ENCODE measurements at places on chromosomes 7 and 10.

GRCh38 chr7:13910805-13911551 lies 78.5 kb downstream of the ETV1 start:
- no peak for DNase-seq

- DNase-seq: no peak
These were observed 411.9 kb upstream of the KLF6 start for GRCh38 chr10:4196771-4197390.

DNA sequence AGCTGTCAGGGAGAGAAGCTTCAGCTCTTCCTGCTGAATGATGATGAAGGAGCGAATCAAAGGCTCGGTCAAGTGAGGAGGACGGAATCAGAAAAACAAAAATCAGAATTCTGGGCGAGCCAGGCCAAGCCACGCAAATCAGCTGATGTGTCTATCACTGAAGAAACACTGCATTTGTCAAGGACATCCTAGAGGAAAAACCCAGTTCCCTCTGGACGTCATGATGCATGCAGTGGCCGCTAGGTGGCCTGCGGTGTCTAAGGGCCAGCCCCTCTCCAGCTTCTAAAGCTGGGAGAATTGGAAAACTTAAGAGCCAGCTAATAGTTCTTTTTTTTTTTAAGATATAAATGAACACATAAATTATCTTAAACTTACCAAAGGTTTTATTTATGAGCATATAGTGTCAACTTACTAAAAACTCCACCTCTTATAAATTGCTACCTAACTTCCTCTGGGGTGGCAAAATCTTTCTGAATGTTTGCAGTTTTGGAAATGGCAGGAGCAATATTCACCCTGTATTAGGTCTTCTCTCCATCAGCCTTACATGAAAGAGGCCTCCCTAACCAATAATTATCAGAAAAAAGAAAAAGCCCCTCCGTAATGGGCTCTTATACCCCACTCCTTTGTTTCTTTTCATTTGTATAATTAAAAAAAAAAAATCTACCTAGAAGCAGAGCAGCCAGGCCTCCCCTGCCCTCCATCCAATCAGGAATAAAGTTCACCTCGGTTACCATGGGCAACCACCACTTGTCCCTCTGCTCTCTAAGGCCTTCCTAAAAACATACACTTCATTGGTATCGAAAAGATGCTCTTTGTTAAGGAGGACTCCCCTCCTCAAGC lies 186.8 kb downstream of the USP6NL start:
- DNase-seq: peak; percentile 73

- no peak for DNase-seq
These were observed 31.7 kb downstream of the ZNF775 start for GRCh38 chr7:150410680-150411346.

GRCh38 chr7:38840736-38841460 lies 68.1 kb downstream of the VPS41 start:
- DNase-seq: no peak
